MCF 10A (cell line): ENCODE measurements at places on chromosomes 3 and 15.

DNA sequence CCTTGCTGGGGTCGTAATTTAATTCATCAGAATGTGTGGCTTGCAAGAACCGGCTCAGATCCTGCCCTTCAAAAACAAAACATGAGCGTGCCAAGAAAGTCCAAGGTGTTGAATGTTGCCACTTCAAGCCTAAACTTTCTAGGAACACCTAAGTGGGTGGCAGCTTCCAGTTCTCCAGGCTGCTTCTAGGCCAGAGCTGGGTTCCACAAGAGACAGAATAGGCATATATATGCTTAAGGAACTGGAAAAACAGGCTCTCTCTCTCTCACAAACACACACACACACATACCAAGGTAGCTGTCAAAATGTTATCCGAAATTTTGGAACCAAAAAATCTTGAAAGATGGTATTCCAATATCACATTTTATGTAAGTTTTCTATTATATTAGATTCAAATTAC is 890 bp upstream of the ADIPOQ start:
- DNase-seq: no peak

- DNase-seq: no peak
These were observed 24.7 kb downstream of the CEMIP start for GRCh38 chr15:80803580-80804525.

DNA sequence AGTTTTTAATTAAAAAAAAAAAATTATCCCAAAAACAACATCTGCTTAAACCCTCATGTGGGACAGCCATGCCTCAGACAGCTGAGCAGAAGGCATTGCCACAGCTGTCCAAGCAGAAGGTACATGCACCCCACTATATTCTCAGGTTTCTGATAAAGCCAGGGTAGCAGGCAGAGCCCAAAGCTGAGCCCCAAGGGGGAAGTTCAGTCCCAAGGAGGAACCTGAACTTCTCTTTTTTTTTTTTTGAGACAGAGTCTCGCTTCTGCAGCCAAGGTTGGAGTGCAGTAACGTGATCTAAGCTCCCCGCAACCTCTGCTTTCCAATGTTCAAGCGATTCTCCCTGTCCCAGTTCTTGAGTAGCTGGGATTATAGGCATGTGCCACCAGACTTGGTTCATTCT is 33.2 kb downstream of the MKRN2 start:
- no peak for DNase-seq

DNA sequence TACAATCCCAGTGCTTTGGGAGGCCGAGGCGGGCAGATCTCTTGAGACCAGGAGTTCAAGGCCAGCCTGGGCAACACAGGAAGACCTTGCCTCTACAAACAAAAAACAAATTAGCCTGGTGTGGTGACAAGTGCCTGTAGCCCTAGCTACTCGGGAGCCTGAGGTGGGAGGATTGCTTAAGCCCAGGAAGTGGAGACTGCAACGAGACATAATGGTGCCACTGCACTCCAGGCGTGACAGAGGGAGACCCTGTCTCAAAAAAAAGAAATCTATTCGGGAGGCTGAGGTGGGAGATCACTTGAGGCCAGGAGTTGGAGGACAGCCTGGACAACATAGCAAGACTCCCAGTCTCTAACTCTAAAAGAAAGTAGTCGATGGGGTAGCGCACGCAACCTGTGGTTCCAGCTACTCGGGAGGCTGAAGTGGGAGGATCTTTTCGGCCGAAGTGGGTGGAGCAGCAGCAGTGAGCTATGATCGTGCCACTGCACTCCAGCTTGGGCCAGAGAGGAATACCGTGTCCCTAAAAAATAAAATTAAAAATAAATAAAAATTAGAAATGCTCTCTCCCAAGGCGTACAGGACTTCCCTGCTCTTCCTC is 775 bp downstream of the C3orf33 start:
- peak; percentile 60 for DNase-seq

DNA sequence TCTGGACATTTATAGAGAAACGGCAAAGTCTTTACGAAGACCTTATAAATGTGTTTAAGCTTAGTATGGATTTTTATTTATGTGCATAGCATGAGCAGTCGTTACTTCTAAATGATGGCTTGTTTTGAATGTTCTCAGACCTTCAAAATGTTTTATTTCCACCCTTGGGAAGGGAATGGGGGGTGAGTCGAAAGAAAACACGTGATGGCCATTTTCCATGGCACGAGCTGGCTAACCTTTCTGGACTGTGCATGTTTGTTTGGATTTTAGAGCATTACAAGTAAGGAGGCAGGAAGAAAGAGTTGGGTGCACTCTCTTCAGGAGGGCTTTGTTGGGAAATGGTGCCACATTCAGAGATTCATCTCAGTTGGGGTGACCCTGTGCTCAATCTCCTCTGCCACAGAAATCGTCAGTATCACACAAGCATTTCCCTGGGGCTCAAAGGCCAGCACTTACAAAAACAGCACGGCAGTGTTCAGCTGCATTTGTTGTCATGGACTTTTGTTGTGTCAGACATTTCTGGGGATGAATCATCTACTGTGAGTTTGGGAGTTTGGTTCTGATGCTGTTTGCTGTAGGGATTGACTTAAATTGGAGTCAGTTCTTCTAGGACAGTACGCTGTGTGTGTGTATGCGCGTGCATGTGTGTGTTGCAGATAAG is 52.3 kb upstream of the ADAMTS9 start:
- peak; percentile 13 for DNase-seq

- no peak for DNase-seq
These were observed 507.6 kb downstream of the FHIT start for GRCh38 chr3:60743631-60744164.

DNA sequence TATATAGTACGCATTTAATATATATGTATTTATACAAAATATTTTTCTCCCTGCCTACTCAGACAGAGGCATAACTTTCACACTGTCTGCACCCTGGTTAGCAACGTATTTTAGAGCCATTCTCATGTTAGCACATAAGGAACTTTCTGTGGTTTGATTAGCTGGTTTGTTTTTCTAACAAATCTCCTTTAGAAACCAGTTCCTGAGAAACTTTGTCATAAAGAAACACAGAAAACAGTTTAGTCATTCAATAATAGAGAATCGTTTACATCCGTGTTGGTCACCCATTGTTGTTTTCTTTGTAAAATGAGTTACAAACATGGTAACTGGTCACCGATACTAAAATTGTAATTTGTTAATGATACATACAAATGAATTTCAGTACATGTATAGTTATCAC is 5.9 kb upstream of the NGRN start:
- no peak for DNase-seq

DNA sequence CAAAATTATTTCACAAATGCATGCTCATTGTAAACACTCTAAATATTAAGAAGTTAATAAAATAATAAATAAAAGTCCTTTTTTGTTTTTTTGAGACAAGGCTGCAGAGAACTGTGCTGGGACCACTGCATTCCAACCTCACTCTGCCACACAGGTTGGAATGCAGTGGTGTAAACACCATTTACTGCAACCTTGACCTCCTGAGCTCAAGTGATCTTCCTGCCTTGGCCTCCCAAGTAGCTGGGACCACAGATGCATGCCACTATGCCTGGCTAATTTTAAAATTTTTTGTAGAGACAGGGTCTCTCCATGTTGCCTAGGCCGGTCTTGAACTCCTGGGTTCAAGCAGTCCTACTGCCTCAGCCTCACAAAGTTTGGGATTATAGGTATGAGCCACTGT is 578.4 kb downstream of the ZIC1 start:
- no peak for DNase-seq

- DNase-seq: no peak
These were observed 21.4 kb downstream of the CCR1 start for GRCh38 chr3:46186471-46187340.

DNA sequence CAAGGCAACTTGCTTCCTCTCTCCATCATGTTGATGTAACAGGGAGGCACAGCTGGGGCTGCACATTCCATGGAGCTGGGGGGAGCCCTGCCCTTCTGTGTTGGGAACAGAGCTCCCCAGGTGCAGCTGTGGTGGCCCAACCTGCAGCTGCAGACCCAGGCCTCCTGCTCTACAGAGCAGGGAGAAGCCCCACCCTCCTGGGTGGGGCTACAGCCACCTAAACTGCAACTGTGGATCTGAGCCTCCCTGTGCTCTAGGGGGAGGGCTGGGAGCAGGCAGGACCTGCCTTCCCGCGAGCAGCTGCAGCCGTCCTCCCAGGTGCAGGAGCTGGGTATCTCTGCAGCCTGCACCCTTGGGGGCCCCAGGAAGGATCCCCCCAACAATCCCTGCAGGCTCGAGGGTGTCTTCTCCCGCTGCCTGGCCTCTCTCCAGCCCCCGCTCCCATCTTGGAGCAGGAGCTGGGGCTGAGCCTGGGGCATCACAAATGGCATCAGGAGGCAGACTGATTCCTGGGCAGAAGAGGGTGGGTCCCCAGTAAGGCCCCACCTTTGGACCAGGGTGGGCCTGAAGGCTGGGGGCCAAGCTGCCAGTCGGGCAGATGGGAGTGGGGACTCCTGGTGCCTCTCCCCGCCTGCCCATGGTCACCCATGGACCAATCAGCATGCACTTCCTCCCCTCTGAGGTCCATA is 7.4 kb downstream of the LRRC58 start:
- no peak for DNase-seq

- no peak for DNase-seq
These were observed 29.5 kb downstream of the POPDC2 start for GRCh38 chr3:119630880-119631329.

DNA sequence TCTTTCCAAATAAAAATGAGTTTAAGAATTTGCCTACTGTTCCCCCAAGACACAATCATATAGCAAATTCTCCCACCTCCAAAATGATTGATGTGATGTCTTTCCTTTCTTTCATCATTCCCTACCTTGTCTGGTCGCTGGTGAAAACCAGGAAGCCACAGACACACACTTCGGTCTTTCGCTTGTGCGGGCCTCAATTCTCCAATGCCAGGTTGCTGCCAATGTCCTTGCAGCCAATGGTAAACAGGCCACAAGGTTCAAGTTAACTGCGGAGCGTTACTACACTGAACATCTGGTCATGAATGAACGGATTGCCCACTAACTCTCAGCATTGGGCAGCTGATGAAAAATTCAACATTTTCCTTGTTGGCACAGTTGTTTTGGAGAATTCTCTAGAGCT is 192.2 kb downstream of the FOXP1 start:
- DNase-seq: no peak

- DNase-seq: no peak
These were observed 67.1 kb downstream of the LRCH3 start for GRCh38 chr3:197858133-197858532.

GRCh38 chr3:49028298-49028672 is 913 bp downstream of the IMPDH2 start:
- no peak for DNase-seq

- DNase-seq: no peak
These were observed 8.6 kb upstream of the TNFAIP8L3 start for GRCh38 chr15:51103330-51103729.

DNA sequence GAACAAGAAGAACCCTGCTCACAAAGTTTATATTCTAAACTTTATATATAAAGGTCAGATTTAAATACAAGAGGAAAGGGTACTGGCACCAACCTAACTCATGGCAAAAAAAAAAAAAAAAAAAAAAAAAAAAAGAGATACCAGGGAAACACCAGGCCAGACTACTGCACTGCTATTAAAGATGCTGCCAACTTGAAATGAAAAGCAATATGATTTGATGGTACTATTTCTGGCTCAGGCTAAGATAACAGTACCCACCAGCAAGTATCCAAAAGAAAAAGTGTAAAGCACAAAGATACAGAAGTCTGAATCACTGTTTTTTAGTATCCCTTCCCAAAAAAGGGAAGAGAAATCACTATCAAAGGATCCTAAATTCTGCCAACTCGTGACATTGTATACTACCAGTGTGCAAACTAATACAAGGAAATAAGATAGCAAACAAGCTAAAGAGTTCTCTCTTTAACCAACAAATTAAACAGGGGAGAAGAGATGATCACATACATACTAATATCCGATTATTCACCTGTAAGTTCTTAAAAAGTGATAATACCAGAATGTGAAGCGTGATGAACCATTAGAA is 28.4 kb downstream of the PEAK1 start:
- DNase-seq: no peak

- peak; percentile 16 for DNase-seq
These were observed 144.3 kb upstream of the PFN2 start for GRCh38 chr3:150114873-150115540.

- peak; percentile 56 for DNase-seq
These were observed 388.0 kb downstream of the ZBTB20 start for GRCh38 chr3:114758831-114759699.

DNA sequence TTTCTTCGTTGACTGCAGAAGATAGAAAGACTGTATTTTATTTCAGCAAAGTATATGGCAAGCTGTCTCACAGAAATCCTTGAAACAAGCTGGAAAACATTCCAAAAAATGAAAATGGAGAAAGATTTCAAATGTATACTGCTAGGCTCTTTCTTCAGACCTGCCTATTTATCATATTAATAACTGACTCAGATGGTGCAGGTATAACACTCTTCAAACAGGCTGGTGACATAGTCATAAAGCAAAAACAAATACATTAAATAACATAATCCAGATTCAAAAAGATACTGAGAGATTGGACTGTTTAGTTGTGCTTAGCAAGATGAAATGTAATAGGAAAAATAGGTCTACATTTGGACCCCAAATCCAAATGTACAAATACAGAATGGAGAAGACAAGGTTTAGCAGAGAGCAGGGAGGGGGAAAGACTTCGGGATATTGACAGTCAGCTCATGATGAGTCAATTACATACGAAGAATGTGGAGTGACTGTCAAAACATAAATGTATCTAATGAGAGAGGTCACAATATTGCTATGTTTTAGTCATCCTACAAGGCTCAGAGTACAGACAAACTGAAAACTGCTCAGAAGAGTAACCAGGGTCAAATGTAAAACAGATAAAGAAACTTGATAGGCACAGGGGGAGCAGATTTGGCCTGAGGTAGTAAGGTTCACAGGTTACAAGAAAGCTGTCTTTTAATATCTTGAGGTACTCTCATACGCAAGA is 88.7 kb downstream of the DMXL2 start:
- DNase-seq: no peak
